Germinal center (tissue), 1 donor: ENCODE measurements at places on chromosomes 12 and 14.

DNA sequence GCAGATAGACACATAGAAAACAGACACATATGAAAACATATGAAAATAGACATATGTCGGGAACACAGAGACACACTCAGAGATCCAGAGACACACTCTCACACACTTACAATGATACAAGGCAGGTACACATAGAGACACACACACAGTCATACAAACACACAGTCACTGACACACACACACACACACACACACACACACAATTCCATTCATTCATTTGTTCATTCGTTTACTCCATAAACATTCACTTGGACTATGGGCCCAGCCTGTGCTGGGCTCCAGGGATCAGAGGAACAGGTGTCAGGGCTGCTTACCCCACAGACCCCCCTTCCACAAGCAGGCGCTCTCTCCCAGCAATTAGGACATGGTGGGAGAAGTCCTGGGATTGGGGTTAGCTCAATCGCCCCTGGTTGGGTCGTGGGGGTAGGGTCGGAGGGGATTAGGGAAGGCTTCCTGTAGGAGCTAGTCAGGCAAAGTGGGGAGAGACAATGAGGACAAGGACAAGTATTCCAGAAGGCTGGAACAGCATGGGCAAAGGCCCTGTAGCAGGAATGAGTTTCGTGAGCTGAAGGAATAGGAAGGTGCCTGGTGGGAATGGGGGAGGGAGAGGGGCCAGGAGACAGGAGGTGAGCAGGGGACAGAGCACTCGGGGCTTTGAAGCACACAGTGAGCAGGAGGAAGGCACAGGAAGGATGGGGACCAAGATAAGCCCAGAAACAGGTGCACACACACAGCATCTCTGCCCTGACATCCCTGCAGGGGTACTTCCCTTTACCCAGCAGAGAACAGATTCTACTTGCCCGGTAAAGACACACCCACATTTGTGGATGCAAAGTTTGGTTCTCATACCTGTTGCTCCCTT, 6.5 kb downstream of the RASAL1 start:
- DNase-seq = peak; percentile 86

- no peak for DNase-seq
These were observed 30.0 kb downstream of the CEP83 start for GRCh38 chr12:94429633-94430032.

DNA sequence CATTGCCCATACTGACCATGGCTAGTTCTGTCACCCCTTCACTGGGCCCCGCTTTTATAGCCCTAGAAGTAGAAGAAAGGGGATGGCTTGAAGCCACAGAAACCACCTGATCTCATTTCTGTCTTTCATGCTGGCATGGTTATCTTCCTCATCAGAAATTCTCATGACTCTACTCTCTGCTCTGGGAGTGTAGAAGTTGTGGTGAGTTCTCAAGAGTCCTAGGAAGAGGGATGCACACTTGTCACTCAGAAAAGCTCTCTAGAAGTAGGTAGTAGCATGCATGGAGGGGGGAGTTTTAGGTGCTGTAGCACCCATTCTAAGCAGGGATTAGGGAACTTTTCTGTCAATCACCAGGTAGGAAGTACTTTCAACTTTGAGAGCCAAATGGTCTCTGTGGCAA, 6.1 kb upstream of the CMA1 start:
- DNase-seq = no peak

- no peak for DNase-seq
These were observed 1.3 kb downstream of the RCOR1 start for GRCh38 chr14:102593825-102594137.

DNA sequence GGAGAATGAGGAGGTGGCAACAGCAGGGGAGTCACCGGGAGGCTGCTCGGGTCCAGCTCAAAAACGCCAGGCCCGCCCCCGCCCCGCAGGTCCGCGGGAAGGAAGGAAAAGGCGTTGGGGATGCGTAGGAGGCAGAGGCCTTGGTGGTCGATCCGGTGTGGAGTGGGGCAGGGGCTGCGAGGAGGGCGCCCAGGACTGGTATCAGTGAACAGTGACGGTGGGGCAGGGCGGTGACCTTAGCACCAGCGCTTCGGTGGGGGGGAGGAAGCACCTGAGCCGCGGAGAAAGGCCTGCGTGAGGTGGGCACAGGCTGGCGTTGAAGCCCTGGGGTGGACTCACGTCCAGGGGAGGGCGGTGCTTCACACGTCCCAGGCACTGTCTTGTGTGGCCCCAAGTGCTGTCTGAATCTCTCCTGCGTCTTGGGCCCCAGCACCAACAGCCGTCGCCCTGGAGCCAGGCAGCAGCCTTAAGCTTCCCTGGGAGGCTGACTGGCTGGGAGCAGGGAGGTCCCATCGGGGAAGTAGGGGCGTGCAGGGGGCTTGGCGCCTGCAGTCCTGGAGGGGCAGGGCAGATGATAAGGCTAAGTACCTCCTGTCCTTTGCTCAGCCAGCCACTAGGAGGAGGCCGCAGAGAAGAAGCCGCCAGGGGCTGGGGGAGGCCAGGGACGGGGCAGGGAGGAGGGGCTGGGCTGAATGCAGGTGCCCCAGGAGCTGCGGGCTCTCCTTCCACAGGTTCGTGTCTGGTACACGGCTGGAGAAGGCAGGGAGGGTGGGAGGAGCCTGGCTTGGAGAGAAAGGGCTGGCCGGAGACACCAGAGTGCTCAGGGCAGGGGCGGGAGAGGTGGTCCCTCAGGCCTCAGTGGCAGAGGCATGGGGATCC, 26.5 kb downstream of the ZBTB42 start:
- peak; percentile 75 for DNase-seq

GRCh38 chr14:36845356-36846012, 183.8 kb downstream of the PAX9 start:
- no peak for DNase-seq

- DNase-seq = no peak
These were observed 10.6 kb downstream of the BMP4 start for GRCh38 chr14:53946071-53946403.

DNA sequence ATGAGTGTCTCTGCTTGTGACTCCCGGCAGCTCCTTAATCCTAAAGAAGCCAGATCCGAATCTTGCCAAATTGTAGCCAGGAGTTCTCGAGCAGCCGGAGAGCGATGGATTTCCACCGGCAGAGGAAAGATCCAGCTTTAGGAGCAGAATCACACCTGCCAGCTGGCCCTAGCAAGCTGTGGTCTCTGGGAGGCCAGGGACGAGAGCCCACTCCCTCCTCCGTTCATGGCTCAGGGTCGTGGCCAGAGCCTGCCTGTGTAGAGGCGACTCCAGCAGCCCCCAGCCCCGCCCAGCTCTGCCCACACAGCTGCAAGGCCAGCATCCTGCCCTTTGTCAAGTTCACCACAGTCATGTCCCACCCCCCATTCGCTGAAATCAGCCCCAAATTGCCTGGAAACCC, 121.0 kb downstream of the SCARB1 start:
- no peak for DNase-seq

- no peak for DNase-seq
These were observed 141.6 kb downstream of the ITPR2 start for GRCh38 chr12:26691234-26691970.

- DNase-seq = no peak
These were observed 25.3 kb downstream of the PHLDA1 start for GRCh38 chr12:76006028-76006925.

DNA sequence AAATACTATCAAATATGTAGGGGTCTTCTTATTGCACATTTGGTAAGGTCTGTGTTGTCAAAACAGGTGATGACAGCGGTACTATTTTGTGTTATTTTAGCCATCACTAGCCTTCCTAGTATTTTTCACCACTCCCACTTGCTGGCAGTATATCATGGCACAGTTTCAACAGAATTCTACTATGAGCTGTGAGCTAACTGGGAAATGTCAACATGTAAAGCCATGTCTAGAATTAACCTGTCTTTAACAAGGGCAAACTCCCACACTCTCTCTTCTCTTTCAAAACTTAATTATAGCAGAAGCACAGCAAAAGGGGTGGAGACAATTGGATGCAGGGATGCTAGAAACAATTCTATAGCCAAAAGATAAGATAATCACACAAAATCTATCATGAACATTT, 253.4 kb downstream of the PAX9 start:
- no peak for DNase-seq

DNA sequence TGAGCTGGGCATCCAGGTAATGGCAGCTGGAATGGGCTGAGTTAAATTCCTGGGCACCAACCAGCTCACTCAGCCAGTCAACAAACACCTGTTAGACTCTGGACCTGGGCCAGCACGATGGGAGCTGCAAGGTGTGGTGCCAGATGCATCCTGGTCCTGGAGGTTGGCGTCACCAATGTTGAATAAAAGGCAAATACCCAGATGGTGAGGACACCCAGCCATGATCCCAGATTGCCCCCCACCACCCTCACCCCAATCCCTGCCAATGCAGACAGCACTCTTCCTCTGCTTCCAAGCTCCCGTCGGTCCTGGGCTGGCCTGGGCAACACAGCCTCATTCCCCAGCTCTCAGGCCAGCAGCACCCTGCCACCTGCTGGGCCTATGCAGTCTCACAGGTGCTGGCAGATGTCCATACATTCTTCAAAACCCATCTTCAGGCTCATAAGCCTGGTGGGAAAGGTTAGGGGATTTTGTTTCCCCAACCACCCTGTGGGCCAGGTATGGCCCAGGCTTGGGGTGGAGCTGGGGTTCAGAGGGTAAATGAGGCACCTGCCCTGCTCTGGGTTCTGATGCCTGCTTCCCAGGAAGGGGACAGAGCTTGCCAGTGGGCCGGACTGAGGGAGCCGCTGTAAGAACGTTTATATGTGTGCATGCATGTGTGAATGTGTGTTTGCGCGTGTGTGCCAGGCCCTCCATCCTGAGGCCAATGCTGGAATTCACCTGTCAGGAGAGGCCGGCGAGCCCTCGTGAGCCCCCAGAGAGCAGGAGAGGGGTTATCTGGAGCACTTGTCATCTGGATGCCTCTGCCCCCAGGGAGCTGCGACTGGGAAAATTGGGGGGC, 58.0 kb downstream of the LGMN start:
- no peak for DNase-seq

- DNase-seq = peak; percentile 2
These were observed 354.0 kb downstream of the ETNK1 start for GRCh38 chr12:22978962-22979361.

GRCh38 chr12:129064209-129064855, 211.1 kb downstream of the GLT1D1 start:
- no peak for DNase-seq

- no peak for DNase-seq
These were observed 94.7 kb downstream of the ANO6 start for GRCh38 chr12:45310627-45310968.

GRCh38 chr12:58424735-58425392, 483.5 kb downstream of the ATP23 start:
- no peak for DNase-seq

- no peak for DNase-seq
These were observed 105.2 kb upstream of the ATF7IP start for GRCh38 chr12:14260011-14260993.

- peak; percentile 14 for DNase-seq
These were observed 1.8 kb downstream of the TBC1D30 start for GRCh38 chr12:64826234-64826633.

DNA sequence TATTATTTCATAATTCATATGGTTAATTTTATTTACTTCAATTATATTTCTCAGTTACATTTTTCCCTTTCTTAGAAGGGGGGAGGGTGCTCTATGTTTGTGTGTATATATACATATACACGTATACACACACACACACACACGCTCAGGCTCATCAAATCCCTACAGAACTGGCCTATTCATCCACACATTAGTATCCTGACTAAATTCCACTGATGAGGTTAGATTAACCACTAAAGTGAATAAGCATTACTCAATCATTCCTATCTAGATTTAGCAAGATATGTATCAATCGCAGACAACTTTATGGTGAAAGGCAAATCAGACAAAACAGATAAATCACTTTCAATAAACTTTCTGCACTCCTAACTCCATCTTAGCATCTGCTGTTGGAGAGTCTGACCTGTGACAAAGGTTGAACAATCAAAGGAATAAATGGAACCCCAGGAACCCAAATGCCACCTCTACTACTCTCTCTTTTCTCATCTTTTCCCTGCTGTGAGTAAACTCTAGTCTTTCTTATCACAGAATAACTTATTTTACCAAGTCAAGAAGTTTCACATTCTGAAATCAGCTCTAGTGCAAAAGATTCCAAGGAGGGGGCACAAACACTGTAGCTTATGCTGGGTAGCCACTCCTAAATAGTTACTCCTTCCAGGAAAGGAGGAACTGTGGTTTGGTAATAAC, 67.6 kb downstream of the RALGAPA1 start:
- no peak for DNase-seq

GRCh38 chr12:130286041-130286440, 51.6 kb upstream of the PIWIL1 start:
- no peak for DNase-seq

GRCh38 chr12:119169150-119169549, 9.6 kb upstream of the HSPB8 start:
- no peak for DNase-seq

DNA sequence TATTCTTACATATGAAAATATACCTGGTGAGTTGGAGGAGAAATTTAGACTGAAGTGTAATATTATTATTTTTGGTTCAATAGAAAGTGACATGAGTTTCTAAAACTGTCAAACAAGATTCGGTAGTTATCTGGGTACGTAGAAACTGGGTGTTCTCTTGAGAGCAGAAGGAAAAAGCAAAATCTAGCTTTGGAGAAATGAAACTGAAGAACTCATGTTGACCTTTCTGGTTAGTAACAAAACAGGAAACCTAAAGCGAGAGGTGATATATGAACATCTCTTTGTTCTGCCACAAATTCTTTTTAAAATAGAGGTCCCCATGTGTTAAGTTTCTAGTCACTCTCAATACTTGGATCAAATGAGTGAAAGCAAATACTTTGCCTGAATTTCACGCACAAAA, 401.7 kb downstream of the TRHDE start:
- no peak for DNase-seq

DNA sequence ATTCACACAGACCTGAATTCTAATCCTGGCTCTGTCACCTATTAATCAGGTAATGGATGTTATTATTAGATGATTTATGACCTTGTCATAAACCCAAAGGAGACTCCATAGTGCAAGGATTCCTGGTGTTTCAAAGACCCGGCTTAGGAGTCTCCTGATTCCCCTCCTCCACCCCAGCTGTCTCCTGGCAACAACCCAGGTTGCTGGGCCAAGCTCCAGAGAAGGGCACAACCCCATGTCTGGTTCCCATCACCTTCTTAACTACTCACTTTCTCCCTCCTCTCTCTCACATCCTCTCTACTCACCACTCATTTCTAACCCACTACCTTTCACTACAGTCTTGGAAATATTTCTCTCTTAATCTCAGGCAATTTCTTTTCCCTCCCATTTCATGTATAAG, 41.6 kb downstream of the RHOJ start:
- DNase-seq = no peak

- no peak for DNase-seq
These were observed 139.3 kb downstream of the SSPN start for GRCh38 chr12:26334621-26335124.
